ENCODE measurements at places on chromosomes 7 and 10.

DNA sequence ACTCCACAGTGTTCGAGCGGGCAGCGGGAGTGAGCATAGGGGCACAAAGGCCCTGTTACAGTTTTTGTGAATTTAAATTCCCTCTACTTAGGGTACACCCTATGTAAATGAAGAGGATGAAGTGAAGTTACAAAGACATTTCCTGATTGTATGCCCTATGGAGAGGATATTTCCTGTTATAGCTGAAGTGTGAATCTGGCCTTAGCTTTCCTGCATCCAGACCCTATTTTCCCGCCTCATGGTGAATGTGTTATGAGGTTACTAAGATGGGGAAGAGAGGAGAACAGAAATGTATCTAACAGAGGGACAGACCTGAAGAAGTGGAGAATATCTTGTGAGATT, 37.8 kb upstream of the COMMD3 start:
- no peak for DNase-seq

- DNase-seq: no peak
Measured at GRCh38 chr10:121947343-121948330, 19.8 kb upstream of the ATE1 start.

- no peak for DNase-seq
Measured at GRCh38 chr7:96685353-96685752, 24.3 kb downstream of the SEM1 start.

- DNase-seq: no peak
Measured at GRCh38 chr10:85922356-85923129, 444.1 kb downstream of the GRID1 start.

GRCh38 chr10:48444266-48444665, 137.8 kb downstream of the MAPK8 start:
- peak; percentile 83 for DNase-seq

GRCh38 chr10:117351996-117352395, 23.2 kb downstream of the PDZD8 start:
- DNase-seq: no peak
